ENCODE measurements at places on chromosomes 2 and 18.

GRCh38 chr2:75224636-75225094 lies 25.3 kb upstream of the TACR1 start:
- no peak for DNase-seq

DNA sequence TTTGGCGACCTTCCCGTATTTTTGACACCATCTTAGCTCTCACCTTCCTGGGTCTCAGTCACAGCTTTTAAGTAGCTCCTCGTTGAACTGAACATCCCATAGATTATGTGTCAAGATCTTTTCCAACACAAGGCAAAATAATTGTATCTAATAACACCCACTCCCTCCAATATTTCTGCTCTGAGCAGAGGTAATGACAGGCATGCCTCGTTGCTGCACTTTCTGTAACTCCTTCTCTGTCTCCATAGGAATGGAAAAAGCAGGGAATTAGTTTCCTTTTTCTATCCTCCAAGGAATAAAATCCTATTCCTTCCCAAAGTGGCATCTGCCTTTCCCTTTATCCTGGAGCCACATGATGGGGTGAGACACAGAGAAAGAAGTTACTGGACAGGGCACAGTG lies 174.0 kb upstream of the CDH20 start:
- no peak for DNase-seq

DNA sequence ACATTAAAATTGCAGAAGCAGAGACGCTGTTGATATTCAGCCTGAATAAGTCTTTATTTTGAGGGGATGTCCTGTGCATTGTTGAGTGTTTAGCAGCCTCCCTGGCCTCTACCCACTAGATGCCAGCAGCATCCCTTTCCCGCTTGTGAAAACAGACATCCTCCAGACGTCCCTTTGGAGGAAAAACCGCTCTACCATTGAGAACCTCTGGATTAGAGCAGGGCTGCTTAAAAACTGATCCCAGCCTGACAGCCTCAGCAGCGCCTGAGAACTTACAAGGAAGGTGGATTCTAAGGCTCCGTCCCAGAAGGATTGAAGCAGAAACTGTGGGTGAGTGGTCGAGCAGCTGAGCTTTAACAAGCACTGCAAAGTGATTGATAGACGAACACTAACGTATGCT lies 349.7 kb downstream of the CYRIA start:
- DNase-seq, result no peak

- peak; percentile 34 for DNase-seq
These were observed 306.8 kb upstream of the SKOR2 start for GRCh38 chr18:47558110-47558750.

GRCh38 chr2:127219171-127220070 lies 678 bp downstream of the CYP27C1 start:
- DNase-seq, result peak; percentile 72

DNA sequence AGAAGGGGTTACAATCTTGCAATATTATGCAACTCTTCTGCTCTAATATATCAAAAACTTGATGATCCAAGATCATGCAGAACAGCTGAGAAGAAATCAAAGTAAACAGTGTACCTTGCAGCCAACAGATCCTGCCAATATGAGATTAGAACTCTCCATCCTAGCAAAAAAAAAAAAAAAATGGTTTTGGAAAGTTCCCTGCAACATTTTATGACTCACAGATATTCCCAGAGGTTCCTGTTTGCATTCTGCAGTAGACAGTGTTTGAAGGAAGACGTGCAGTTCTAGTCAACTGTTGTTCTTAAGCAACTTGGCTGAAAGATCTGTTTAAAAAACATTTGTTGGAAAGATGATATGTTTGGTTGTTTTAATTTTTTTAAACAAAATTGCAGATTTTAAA lies 103.6 kb upstream of the WDR75 start:
- DNase-seq, result no peak

- no peak for DNase-seq
These were observed 66.0 kb upstream of the ASAP2 start for GRCh38 chr2:9140645-9141044.

DNA sequence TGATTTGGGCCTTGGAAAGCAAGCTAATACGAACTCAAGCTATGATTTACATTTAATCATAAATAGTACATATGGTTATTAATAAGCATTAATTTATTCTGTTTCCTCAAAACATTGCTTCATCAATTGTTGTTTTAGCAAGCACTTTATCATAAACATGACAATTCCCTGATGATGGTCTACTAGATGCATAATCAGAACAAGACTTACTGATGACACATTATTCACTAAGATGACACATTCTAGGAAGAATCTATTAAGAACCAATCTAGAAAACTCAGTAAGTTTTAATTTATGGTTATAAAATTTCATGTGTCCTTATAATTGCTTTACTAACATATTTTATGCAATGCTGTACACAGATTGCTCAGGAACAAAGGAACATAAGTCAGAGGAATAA lies 815.2 kb downstream of the ERBB4 start:
- no peak for DNase-seq

DNA sequence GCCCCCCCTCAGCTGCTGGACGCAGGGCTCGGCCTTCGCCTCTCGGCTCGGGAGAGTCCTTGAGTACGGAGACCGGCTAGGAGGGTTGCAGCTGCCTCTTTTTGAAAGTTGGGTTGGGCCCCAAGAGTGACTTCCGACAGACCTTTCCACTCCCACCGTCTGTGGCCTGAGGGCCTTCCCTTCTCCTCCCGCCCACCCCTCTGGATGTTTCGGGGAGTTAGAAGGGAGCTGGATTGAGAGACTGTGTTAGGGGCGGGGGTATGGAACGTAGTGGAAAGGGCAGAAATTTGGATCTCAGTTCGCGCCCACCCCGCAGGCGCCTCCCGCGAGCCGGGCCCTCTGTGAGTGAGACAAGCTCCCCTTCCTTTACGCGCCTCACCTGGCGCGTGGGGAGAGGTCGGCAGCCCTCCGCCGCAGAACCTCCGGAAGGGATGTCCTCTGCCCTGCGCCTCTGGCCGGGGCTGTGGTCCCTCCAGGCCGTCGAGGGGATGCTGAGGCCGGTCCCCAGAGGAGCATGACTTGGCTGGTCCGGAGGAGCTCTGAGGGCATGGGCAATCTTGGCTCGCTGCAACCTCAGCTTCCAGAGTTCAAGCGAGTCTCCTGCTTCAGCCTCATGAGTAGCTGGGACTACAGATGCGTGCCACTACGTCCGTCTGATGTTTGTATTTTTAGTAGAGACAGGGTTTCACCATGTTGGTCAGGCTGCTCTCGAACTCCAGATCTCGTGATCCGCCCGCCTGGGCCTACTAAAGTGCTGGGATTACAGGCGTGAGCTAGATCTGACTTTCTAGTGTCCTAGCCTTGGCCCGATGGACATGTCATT lies 15.9 kb downstream of the C2orf74 start:
- DNase-seq, result no peak

DNA sequence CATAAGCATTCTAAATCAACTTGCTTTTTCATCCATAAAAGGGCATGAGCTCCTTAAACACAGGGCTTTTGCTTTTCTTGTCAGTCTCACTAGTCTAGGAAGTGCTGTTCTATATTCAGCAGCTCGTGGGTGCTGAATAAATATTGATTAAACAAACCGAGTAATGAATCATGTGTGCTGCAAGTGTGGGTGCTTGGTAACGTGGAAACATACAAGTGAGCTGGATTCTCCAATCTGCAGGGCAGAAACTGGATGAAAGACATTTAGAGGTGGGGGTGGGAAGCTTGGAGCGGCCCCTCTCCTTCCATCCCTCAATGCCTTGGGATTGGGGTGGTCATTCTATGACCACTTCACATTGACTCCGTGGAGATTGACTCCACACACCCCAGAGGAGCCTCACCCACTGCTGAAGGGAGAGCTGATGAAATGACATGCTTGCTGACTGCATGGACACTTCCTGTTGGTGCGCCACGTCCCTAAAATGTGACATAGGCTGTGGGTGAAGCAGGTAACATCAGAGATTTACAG lies 114.6 kb downstream of the DOCK10 start:
- DNase-seq, result no peak

- DNase-seq, result no peak
These were observed 8.3 kb upstream of the IL1RN start for GRCh38 chr2:113119111-113119510.

GRCh38 chr2:176072951-176073904 lies 10.5 kb downstream of the EVX2 start:
- no peak for DNase-seq

- no peak for DNase-seq
These were observed 4.5 kb downstream of the B3GNT2 start for GRCh38 chr2:62200291-62200841.

DNA sequence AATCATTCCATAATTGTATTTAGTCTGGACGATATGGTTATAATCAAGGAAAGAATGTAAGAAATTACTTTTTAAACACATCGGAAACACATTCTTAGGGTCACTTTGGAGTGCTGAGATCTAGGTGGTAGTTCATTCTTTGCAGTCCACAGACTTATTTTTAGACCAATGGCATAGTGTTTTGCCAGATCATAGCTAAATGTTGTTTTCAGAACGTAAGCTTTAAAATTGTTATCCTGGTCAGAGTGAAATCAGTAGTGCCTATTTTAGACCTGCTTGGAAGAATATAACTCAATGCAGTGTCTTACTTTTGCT lies 4.3 kb downstream of the MYL12A start:
- no peak for DNase-seq

DNA sequence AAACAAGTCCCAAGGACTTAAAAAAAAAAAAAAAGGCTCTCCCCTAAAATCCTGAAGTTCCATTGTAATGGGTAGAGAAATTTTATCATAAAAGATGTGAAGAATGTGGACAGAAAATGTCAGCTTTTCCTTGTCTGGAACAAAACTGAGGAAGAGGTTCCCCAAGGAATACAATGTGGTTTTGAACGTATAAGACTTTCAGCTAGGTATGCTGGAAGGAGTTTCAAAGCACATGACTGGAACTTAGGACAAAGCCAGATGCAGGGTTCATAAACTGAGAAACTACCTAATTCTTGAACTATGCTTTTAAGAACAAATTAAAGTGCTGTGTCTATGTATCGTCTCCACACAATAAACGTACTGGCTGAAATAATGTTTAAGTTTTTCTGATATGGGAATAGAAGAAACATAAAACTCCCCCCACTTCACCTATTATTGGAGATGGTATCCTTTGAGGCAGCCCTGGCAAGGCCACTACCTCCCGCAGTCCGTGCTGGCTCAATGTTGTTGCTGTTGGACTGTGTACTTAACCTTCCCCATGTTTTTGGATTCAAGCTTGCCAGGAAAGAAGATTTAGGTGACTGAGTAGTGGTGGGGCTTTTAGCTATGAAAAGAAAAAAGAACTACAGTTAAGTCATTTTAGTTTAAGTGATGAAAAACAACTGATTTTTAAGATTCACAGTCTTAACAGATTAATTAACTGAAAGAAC lies 84.2 kb upstream of the DNER start:
- DNase-seq, result no peak

GRCh38 chr18:10528439-10528838 lies 2.6 kb downstream of the NAPG start:
- no peak for DNase-seq

GRCh38 chr18:10419420-10420103 lies 34.9 kb upstream of the APCDD1 start:
- no peak for DNase-seq

GRCh38 chr2:113755035-113755834 lies 1.2 kb downstream of the SLC35F5 start:
- no peak for DNase-seq

GRCh38 chr2:44186810-44187209 lies 18.1 kb downstream of the PPM1B start:
- DNase-seq, result no peak

- DNase-seq, result no peak
These were observed 15.7 kb upstream of the GPR17 start for GRCh38 chr2:127630096-127630863.

GRCh38 chr18:37270038-37270665 lies 295.4 kb downstream of the CELF4 start:
- no peak for DNase-seq

DNA sequence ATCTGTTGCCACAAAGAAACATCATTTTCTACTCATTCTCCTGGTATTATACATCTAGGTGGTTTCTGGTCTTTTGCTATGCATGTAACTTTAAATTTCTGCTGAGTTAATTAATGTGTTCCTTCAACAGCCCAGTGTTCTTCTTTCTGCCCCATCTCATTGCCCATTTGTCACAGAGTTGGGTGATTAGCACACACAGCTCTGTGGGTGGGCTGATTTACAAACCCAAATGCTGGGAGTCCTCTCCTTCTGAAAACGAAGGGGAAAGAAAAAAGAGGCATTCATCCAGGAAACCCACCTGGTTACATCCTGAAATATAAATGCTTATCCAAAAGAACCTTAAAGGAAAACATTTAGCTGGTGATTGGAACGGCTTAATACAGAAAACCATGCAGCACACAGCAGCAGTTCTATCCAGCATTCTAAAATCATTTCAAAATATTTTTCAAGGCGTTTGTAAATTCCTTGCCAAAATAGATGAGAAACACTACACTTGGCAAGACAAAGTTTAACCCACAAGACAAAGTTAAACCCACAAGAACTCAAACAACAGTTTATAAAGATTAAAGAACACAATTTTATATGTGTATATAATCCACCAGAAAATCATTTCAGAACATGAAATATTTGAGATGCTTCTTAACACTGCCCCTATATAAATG lies 177.9 kb downstream of the ANTXR1 start:
- DNase-seq, result no peak

DNA sequence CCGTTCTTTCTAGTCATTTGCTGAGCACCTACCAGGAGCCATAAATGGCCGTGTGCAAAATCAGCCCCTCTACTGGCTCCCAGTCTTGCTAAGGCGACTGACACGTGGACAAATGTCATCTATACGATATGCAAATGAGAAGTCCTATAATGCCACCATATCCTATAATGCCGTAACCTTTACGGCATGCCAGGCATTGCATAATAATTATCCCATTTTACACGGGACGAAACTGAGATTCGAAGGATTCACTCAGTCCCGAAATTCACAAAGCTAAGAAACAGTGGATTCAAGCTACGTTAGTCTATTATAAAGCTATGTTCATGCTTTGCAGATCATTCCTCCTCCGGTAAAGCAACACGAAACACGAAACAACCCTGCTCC lies 34.1 kb upstream of the RNF149 start:
- no peak for DNase-seq

- DNase-seq, result no peak
These were observed 21.5 kb upstream of the ZEB2 start for GRCh38 chr2:144541396-144541795.

DNA sequence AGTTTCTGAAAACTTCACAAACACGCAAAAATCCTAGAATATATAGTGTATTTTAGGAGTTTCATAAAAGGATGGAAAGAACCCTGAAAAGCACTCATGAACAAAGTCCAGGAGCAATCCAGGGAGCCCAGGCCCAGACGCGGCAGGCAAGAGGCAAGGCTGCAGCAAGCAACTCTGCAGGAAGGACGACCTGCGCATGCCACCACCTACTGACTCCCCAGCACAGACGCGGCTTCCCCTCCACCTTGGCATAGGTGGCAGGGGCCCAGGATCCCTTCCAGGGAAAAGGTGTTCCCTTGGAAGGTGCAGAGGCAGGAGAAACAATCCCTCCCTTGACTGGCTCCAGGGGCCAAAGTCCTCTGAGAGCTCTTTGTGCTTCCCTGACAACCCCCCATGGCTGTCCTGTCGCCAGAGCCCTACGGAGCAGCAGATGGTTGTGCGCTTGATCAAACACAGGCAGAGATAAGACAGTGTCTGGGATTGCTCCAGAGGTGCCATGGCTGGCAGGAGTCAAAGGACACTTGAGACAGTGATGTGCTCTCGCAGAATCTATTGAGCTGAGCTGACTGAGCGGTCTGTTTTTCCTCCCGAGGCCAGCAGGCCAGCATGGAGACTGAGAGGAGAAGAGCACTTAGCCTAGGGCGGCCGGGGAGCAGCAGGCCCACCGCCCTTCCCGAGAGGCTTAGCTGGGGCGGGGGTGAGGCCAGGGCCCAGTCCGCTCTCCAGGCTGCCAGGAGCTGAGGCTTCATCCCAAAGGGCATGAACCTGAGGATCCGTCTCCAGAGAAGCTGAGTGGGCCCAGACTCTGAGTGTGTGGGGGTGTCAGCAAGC lies 10.8 kb upstream of the AMER3 start:
- DNase-seq, result no peak

Data from suprapubic skin (tissue), 4 donors.